ENCODE measurements at places on chromosomes 5 and 9.
A peak's percentile ranks its signal among the peaks of the same experiment; 100 is the strongest.

- no peak for DNase-seq
These were observed 187.7 kb downstream of the TRIO start for GRCh38 chr5:14330729-14331385.

- no peak for DNase-seq
These were observed 165.6 kb upstream of the FSTL4 start for GRCh38 chr5:133777951-133778350.

GRCh38 chr9:69412741-69413150 lies 87.7 kb downstream of the ENTREP1 start:
- peak; percentile 76 for DNase-seq

GRCh38 chr5:68368311-68369022 lies 152.9 kb downstream of the PIK3R1 start:
- no peak for DNase-seq

- DNase-seq, result no peak
These were observed 7.7 kb upstream of the NKX2-5 start for GRCh38 chr5:173242675-173243121.

GRCh38 chr5:6026766-6027406 lies 351.5 kb downstream of the MED10 start:
- no peak for DNase-seq

GRCh38 chr5:107505763-107506534 lies 164.8 kb downstream of the EFNA5 start:
- DNase-seq, result no peak

- DNase-seq, result no peak
These were observed 349.3 kb upstream of the ACTBL2 start for GRCh38 chr5:57831932-57832331.

DNA sequence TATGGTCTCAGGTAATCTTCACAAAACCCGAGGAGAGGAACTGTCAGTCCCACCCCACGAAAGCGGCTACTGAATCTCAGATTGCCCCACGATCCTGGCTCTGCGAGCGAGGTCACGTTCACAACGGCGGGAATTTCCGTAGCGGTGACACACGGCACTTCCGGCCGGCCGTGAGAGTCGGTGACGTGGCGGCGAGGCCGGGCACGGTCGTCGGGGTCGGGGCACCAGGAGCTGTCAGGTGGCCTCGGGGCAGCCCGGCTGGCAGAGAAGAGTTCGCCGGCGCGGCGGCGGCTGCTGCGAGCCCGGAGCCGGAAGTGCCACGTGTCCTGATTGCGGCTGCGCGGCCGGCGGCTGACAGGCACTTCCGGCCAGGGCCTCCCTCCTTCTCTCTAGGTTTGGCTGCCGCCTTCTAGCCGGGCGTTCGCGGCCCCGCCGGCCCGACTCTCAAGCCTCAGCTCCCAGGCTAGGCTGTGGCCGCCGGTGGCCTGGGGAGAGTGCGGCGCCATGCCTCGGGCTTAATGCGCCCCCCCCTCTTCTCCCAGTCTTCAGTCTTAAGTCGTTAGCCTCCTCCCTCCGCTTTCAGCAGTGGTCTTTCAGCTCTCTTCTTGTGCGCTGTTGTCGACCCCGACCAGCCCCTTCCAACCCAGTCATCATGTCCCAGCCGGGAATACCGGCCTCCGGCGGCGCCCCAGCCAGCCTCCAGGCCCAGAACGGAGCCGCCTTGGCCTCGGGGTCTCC lies at the start of gene SEC24A:
SEC24A (plus strand) TSS at position 361 of the 738 bp plus-strand sequence; CDS start at position 653, 292 bp downstream.
- DNase-seq, result peak; percentile 94

GRCh38 chr5:122126177-122126755 lies 3.1 kb upstream of the ZNF474 start:
- DNase-seq, result no peak

- no peak for DNase-seq
These were observed 76.8 kb downstream of the FCHO2 start for GRCh38 chr5:73032635-73033034.

DNA sequence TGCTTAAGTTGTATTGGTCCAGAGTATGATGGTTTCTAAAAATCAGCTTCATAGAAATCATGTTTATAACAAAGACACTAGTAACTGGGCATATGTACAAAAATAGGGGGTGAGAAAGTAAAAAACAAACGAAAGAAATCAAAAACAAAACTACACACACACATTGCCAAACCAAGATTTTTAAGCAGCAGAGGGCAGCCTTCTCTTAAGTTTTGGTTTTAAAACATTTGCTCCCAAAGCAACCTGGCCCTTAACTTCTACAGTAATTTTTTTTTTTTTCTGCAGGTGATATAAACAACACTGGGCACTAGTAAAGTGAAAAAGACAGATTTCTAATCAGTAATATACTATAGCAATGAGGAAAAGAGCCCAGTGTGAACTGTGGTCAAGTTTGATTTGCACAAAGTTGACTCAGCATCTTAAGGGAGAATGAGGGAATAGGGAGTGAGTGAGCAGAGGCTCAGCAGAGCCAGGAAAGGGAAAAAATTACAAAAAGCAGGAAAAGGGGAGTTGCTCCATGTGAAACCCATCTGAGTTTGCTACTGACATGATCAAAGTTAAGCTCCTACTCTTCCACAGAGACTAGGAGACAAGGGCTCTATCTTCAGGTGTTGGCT lies 13.4 kb upstream of the GAPT start:
- no peak for DNase-seq

- no peak for DNase-seq
These were observed 135.2 kb downstream of the AOPEP start for GRCh38 chr9:94861589-94862272.

DNA sequence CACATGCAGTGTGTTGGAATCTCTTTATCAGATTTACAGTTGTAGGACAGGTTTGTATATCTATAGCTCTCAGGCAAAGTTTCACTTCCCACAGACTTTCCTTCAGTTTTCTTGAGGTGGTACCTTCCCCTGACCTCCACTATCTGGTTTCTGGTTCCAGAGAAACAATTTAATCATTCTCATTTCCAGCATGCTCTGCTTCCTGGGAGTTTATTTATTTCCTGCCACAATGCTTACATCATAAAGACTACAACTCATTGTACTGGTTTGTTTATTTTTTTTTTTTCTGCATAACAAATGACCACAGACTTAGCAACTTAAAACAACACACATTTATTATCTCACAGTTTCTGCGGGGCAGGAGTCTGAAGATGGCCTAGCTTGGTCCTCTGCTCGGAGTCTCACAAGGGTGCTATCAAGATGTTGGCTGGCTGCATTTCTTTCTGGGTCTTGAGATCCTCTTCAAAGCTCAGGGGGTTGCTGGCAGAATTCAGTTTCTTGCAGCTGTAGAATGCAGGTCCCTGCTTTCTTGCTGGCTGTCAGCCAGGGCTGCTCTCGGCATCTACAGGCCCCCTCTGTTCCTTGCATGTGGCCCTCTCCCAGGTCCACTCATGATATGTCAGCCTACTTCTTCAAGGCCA lies 247.7 kb downstream of the ENC1 start:
- no peak for DNase-seq

DNA sequence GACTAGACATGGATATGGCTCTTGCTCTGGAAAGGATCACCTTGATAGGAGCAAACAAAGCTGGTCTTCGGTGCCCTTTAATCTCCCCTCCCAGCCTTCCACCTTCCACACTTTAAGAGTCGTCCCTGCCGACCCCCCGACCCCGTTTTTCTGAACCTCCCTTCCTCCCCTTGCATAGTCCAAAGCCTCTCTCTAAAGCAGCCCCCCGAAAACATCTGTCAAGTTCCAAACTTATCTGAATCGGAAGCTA lies 423 bp upstream of the NUP214 start:
- DNase-seq, result no peak

- DNase-seq, result peak; percentile 64
These were observed 43.4 kb upstream of the IL17B start for GRCh38 chr5:149422366-149423048.

GRCh38 chr5:27140831-27141230 lies 102.4 kb upstream of the CDH9 start:
- no peak for DNase-seq

- DNase-seq, result no peak
These were observed 483 bp upstream of the EIF4EBP3 start for GRCh38 chr5:140546851-140547507.

- peak; percentile 32 for DNase-seq
These were observed 36.5 kb downstream of the HABP4 start for GRCh38 chr9:96486386-96487028.

GRCh38 chr9:68950689-68951088 lies 63.2 kb downstream of the PRKACG start:
- DNase-seq, result no peak

DNA sequence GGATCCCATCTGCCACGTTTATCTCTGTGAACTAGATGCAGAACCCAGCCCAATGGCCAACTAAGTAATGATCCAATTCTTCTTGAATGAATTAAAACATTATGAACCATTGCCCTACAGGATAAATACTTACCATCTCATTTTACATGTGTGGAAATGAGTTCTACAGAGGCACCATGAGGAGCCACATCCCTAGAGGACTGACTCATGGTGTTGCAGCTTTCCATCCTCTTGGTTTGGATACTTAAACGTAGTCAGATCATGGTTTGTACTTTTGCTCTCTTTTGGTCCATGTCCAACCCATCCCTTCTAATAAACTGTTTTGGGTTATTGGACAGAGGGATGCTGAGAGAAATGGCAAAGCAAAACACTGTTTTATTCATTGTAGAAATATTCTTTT lies 484.8 kb downstream of the EBF1 start:
- DNase-seq, result no peak

DNA sequence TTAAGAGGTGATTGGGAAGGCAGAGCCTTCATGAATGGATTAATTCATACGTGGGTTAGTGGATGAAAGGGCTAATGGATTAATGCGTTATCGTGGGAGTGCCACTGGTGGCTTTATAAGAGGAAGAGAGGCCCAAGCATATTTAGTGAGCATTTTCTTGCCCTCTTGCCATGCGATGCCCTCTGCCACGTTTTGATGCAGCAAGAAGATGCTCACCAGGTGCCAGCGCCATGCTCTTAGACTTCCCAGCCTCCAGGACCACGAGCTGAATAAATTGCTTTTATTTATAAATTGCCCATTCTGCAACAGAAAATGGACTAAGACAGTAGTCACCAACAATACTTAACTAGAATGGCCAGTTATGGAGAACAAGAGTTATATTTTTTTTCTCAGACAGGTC lies 24.2 kb downstream of the DAPK1 start:
- no peak for DNase-seq

- no peak for DNase-seq
These were observed 91.1 kb downstream of the BASP1 start for GRCh38 chr5:17308326-17309065.

- no peak for DNase-seq
These were observed 56.5 kb upstream of the RNF38 start for GRCh38 chr9:36456480-36457065.

DNA sequence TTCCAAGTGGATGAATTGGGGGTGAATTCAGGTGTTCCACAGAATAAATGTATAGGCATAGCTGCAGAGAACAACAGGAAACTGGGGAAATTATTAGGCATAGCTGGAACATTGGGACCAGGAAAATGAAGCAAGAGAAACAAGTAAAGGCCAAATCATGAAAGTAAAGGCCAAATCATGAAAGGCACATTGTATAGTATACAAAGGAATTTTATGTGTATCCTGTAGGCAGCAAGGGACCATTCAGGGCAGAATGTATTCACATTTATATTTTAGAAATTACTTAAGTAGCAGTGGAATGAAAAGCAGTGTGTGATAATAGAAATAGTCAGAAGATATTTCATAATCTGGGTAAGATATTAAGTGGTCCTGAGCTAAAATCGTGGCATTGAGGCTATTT lies 127.3 kb upstream of the GRHPR start:
- no peak for DNase-seq

DNA sequence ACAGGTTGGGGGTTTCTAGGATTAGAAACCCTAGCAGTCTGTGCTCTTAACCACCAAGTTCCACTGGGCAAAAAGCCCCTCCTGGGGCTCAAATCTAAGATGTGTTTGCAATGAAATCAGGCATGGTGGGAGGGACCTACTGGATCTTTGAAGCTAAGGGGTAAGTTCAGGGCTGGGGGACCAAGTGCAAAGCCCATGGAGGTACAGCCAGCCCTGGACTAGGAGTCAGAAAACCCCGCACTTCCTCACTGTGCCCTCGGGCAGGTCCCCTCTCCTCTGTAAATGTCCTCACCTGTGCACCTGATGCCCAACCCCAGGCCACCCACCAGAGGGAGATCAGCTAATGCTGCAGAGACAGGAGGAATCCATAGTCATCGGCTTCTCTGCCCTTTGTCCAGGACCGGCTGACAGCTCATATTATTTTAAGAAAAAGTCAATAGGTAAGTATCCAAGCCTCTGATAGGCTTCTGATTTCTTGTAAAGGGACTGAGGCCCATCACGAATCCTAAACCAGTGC lies 138.3 kb downstream of the PAX5 start:
- DNase-seq, result no peak

- no peak for DNase-seq
These were observed 31.1 kb downstream of the GZMK start for GRCh38 chr5:55055183-55055582.

DNA sequence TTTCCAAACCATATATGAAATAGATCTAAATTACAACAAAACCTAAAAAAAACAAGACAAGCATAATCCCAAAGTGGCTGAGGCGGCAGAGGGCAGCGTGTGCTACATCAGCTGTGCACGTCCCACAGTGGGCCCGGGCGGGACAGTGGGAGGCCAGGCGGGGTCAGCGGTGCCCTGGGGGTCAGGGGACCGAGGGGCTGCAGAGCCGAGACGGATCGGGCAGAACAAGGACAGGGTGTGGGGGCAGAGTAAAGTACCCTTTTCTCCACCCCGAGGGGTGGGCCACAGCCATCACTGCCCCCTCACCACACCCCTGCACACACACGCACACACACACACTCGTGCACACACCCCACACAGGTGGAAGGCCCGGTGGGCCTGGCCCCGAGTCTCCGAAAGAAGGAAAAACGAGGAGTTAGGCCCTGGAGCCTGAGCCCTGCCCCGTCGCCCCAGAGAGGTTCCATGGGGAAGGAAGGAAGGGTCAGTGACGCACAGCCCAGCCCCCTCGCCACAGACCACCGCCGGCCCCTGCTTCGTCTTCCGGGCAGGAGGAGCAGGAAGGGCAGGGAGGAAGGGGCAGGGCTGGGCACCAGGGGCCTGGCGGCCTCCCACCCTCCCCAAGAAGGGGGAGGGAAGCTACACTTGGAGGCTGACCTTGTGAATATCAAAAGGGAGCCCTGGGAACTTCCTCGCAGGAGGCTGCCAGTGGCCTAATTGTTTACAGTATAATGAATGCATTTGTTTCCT lies 49.6 kb upstream of the UBAC1 start:
- peak; percentile 22 for DNase-seq

DNA sequence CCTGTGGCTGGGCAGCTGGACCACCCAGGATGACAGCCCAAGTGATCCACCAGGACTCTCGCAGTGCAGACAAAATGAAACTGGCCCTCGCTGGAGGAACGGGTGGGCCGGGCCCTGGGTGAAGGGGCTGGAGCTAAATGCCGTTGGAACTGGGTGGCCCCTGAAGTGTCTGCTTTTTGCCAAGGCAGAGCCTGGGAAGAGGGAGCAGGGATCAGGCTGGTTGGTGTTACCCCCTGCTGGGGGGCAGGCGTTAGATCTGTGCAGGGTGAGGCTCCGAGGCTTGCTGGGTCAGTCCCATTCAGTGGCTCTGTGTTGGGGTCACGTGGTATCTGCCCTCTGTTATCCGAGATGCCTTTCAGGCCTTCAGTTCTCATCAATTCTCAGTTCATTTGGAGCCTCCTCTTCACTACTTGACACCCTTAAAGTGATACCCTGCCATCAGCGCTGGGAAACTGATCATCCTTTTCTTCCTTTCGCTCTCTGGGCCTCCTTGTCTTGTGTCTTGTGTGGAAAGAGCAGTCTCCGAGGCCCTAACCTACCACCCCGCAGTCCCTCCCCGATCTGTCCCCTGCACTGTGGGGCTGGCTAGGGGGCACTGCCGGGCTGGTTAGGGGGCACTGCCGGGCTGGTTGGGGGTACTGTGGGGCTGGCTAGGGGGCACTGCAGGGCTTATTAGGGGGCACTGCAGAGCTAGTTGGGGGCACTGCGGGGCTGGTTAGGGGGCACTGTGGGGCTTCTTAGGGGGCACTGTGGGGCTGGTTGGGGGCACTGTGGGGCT lies 37.3 kb downstream of the COL5A1 start:
- DNase-seq, result no peak
